ENCODE measurements at places on chromosomes 13 and 19.

DNA sequence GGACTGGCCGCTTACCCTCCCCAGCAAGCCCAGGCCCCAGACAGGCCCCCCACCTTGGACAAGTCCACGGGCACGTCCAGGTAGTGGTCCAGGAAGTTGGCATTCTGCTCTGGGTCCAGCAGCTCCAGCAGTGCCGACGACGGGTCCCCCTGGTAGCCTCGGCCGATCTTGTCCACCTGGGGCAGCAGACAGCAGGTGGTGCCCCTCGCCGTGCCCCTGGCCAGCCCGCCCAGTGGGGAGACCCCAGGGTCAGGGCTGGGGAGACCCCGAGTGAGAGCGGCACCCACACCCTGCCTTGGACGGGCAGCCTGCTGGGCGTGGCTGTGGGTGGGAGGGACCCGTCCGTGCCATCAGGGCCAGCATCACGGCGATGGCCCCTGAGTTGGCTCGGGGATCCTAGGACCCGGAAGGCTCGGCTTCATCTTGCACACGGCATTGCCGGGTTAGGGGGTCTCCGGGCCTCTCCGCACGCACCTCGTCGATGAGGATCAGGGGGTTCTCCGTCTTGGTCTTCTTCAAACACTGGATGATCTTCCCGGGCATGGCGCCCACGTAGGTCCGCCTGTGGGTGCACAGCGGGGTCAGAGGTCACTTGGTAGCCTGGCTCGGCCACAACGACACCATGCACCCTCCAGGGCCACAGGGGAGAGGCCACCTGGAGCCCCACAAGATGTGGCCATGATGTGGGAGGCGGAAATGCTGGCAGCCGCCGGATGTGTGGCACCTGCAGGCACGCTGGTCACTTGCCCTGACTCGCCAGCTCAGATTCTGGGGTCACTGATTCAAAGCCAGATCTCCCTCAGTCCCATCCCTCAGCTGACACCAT is 6.3 kb downstream of the RPL36 start:
- peaks cover 33% of the 10 kb centered on the region for H3K36me3 ChIP-seq
- no peak for DNase-seq
- H3K27me3 ChIP-seq = no peaks in the 10 kb centered on the region
- no peak overlapping the region for H3K4me3 ChIP-seq

- peaks cover 50% of the 10 kb centered on the region for H3K36me3 ChIP-seq
- no peak overlapping the region for H3K27ac ChIP-seq
- no peaks in the 10 kb centered on the region for H3K27me3 ChIP-seq
- no peak for DNase-seq
- peaks cover 7% of the 10 kb centered on the region for H3K4me1 ChIP-seq
These were observed 17.0 kb downstream of the PDCD5 start for GRCh38 chr19:32598022-32598421.

GRCh38 chr19:40358773-40359172 is 10.3 kb downstream of the PLD3 start:
- peaks cover 22% of the 10 kb centered on the region for H3K4me1 ChIP-seq
- no peaks in the 10 kb centered on the region for H3K27me3 ChIP-seq
- H3K27ac ChIP-seq = no peak overlapping the region
- no peak for DNase-seq
- no peak overlapping the region for H3K4me3 ChIP-seq
- no peaks in the 10 kb centered on the region for H3K36me3 ChIP-seq

DNA sequence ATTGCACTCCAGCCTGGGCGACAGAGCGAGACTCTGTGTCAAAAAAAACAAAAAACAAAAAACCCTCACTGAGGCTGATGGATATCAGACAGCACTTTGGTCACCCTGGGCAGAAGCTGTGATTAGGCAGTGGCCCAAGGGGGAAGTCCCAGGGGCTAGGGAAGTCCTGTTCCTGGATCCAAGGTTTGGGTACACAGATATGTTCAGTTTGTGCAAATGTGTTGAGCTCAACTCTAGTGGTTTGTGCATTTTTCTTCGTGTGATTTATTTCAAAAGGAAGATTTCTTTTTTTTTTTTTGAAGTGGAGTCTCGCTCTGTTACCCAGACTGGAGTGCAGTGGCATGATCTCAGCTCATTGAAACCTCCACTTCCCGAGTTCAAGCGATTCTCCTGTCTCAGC is 12.3 kb downstream of the MEF2B start:
- H3K4me3 ChIP-seq = no peak overlapping the region
- H3K36me3 ChIP-seq = peaks cover 6% of the 10 kb centered on the region
- H3K4me1 ChIP-seq = peaks cover 2% of the 10 kb centered on the region
- DNase-seq = no peak
